ENCODE measurements at places on chromosomes 4 and X.

DNA sequence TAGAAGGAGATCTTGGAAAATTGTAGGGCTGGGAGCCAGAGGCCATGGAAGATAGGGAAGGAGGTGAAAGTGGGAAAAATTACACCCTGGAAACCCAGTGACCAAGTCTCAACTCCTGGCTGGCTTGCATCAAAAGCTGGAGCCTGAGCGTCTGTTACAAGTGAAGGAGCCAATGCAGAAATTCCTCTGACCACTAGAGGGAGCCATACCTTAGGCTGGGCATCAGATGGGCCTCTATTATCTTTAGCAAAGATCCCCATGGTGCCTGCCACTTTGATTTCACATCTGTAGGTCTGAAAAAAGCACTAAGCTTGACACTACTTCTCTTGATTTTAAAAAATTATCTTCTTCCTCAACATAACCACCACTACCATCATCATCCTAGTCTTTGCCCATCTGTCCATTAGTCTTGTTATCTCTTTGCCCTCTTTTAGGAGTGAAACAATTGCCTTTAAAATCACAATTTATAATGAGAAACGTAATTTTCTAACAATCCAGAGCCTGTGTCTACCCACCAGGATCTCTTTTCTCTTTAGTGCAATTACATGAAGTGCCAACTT lies 62.9 kb downstream of the ANAPC4 start:
- no peak for DNase-seq

DNA sequence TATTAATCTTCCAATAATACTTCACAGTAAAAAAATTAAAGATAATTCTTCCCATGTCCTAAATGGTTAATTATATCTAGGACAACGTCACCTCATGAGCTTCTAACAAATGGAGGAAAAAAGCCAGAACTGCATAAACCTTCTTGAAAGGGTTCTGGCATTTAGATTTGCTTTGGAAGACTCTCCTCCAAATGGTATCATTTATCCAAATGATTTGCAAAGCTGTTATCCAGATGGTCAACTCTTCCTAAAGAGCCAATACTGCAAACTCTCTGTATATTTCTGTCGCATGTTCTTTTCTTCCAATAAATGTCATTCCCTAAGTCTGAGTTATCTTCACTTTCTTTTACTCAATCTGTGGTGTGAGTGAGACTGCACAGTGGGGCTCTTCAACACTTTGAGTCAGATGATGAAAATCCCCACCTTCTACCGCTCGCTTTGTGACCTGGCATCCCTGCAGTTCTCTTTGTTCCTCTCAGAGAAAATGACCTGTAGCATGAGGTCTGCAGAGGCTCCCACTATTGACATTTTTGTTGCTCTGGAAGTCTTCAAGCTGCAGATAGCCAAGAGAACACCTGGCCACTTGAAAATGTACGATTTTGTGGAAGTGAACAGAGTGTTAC lies 52.9 kb downstream of the TMEM150C start:
- DNase-seq: no peak

DNA sequence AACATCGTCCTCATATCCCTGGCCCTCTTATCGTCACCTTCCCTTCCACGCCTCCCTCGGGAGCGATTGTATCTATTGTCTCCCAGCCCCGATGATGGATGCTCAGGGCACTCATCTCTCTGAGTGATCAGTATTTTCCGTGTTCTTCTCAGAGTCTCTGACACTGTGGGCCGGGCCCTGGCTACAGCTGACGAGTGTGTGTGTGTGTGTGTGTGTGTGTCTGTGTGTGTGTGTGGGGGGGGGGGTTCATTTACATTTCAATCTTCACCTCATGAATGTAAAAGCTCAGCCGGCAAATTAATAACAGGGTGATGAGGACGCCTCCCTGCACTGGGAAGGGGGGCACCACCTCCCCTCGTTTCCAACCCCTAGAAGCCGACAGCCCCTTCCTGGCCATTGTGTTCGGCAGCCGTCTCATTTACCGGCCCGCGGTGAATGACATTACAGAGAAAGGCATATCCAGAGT lies 159.5 kb downstream of the SHOX start:
- no peak for DNase-seq

DNA sequence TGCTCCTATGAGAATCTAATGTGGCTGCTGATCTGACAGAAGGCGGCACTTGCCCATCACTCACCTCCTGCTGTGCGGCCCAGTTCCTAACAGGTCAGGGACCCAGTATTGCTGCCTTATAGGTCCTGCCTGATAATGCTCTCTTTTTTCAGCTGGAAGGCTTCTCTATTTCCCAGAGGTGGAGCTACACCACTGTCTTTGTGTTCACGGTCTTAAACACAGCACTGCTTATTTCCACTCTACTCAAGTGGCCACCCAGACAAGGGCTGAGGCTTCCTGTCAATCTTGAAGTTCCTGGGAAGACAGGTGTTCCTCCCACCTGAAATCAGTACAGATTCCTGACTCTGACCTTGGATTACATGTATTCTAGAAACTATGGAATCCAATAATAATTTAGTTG lies 270.6 kb downstream of the NR3C2 start:
- no peak for DNase-seq

DNA sequence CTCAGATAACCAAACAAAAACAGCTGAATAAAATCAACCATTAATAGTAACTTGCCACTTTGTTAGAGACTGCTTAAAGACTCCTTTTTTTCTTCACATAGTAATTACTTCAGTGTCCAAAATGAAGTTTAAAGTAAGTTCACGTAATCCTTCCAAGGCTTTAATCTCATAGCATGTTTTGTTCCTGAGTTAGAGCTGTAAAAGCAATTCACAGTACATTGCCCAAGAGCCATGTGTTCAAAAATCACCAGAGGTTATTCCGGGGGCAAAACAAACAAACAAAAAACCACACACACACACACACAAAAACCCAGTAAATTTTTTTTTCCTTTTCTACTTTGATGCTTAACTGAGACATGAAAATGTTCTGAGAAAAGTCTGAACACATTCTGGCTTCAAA lies 6.1 kb downstream of the GPR82 start:
- DNase-seq: no peak

GRCh38 chr4:139631791-139632190 lies 33.8 kb upstream of the MGST2 start:
- no peak for DNase-seq

DNA sequence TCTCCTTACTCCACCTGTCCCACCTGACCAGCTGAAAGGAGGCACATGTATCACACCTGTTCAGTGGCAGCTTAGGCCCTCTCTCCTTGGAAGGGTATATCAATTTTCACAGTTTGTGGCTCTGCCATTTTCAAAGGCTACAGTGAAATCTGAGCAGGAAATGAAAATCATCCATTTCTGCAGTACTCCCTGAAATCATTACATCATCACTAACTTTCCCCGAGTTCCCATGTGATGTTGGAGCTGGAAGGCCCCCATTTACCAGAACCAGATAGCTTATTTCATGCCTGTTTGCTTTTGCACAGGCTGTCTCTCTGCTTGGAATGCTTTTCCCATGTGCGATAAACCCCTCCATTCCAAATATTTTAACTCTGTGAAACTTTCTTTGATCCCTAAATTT lies 31.0 kb upstream of the STX18 start:
- DNase-seq: no peak

DNA sequence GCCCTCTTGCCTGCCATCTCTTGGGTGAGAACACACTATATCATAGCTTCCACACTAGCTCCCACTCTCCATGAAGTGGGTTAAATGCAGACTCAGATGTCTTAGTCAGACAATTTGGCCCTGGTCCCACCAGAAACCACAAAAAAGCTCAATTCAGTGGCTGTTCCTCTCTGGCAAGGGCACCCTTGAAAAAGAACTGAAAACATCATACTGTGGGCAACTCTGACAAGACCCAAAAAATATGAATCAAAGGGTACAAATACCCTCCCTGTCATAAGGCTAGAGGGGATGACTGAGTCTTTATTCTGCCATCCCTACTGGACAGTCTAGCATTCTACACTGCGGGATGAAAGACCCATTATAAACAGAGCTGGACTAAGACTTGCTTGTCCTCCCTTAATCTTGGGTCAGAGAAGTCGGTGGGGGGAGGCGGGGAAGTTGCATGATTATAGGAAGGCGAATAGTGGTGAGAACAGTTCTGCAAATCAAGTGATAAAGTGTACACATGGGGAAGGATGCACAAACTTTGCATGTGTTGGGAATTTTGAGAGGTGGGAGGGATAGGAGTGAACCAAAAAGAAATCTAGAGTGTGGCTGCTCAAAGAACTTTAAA lies 172.1 kb downstream of the OPHN1 start:
- DNase-seq: no peak

DNA sequence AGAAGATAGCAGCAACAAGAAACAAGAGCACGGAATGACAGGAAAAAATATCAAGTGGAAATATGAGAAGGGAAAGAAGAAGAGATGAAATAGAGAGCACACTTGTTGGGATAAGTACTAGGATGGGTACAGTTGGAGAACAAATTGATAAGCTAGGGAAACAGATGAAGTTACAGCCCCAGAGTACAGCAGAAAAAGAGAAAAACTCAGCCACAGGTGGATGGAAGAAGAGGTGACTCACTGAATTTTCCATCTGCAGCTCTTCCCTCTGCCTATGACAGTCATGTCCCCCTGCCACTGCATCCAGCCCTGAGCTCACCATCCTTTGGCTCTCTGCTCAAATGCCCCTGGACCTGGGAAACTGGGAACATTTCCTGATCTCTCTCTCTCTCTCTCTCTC lies 209.0 kb downstream of the BCOR start:
- no peak for DNase-seq

Measured in dorsolateral prefrontal cortex (tissue), 122 donors.